ENCODE measurements at places on chromosomes 16 and 17. TPM values are rescaled to one million over a fixed set of nuclear protein-coding genes. Genes with fewer than 3 reads are reported as not detected.

GRCh38 chr17:40105861-40106759 is 5.7 kb upstream of the NR1D1 start:
- no peak for DNase-seq

GRCh38 chr17:44362949-44363612 is 572 bp downstream of the FAM171A2 start:
- DNase-seq, result no peak

DNA sequence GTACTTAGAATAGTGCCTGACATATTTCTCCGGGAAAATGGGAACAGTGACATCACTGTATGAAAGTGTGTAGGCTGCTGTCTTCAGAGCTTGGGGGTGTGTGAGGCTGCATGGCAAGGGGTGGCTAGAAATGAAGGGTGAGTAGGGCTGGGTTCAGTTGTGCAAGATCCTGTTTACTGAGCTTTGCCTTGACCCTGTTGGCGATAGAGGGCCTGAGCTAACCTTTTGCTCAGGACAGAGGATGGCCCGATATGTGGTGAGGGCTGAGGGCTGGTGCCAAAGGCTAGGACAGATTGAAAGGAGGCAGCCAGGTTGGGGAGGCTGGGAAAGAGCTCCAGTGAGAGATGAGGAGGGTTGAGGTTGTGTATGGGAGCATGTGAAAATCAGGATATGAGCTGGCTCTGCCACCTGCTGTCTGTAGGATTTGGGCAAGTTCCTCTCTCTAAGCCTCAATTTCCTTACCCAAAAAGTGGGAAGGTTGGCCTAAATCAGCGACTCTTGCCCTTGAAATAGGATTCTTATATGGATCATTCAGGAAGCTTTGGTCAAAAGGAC is 6.0 kb upstream of the CCL1 start:
- peak; percentile 14 for DNase-seq

DNA sequence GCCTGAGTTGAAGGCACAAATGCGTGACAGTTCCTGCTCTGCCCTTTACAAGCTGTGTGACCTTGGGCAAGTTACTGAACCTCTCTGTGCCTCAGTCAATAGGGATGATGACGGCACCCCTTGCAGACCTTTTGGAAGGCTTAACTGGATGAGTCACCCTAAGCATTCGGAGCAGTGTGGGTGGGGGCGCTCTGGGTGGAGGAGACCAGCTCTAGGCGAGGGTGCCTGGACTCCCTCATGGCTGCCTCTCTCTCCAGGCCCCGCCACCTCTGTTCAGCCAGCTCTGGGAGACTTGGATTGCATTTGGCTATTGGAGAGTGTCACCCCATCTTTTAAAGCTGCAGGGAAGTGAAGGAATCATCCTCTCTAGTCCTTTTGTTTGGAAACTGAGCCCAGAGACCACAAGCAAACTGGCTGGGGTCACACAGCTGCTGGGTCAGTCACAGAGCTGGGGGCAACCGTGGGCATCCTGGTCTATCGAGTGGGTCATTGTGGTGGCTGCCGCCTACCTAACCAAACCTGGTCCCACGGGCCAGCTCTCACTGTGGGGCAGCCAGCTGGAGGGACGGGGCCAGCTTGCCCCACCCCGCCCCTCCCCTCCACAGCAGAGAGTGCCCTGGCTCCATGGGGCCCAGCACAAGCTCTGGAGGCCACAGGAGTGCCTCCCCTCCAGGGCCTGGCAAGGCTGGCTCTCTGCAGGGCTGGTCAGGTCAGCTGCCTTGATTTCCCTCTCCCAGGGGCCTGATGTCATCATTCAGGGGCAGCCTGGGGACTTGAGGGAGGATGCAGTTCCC is 20.2 kb upstream of the GSE1 start:
- no peak for DNase-seq

GRCh38 chr17:45149037-45149668 is 878 bp downstream of the HEXIM1 start:
- DNase-seq, result peak; percentile 96

DNA sequence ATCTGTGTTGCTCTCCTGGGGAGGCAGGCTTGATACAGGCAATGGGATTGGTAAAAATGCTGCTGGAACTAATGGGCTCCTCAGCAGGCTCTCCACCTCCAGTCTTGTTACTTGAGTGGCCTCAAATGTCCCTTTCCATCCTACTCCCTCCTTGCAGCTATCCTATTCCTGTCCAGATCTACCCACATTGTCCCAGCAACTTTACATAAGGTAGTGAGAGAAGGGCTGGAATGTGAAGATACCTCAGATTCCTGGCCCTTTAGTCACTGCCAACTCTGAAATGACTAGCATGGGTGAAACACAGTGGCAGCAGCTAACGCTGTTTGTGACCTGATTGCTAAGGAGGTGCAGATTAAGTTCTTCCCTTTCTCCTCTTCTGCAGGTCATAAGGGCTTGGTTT is 210.1 kb upstream of the HS3ST4 start:
- DNase-seq, result no peak

DNA sequence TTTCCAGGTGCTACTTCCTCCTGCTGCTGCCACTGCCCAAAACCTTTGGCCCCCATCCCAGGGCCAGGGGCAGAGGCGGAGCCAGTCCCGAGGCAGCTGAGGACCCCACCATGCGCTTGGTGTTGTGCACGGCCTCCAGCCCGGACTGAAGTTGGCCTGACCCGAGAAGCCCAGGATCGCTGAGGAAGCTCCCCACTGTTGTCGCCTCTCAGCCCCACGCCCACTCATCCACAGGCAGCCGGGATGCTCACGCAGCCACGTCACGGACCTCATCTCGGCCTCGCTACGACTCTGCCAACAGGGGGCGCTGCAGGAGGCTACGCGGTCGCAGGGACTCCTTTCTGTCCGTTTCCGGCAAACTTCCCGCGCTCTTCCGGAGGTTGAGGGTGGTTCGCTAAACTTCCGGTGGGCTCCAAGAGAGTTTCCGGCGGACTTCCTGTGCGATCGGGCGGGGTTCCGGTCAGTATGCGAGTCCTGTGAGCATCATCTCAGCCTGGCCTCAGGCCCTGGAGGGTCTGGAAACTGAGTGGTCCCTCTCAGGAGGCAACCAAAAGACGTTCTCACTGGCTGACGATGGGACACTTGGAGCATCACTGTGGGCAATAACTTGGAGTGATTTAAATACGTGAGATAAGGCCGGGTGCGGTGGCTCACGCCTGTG is 12.4 kb downstream of the ZG16B start:
- DNase-seq, result peak; percentile 90

- DNase-seq, result peak; percentile 92
These were observed at the start of gene NT5M for GRCh38 chr17:17303010-17303846. Gene NT5M, plus strand, starts transcription at chr17:17303373. Its CDS starts 178 bp downstream, at chr17:17303551.

- no peak for DNase-seq
These were observed 2.6 kb downstream of the ZC3H7A start for GRCh38 chr16:11794447-11794846.

- no peak for DNase-seq
These were observed 7.6 kb downstream of the RNF166 start for GRCh38 chr16:88698646-88699045.

DNA sequence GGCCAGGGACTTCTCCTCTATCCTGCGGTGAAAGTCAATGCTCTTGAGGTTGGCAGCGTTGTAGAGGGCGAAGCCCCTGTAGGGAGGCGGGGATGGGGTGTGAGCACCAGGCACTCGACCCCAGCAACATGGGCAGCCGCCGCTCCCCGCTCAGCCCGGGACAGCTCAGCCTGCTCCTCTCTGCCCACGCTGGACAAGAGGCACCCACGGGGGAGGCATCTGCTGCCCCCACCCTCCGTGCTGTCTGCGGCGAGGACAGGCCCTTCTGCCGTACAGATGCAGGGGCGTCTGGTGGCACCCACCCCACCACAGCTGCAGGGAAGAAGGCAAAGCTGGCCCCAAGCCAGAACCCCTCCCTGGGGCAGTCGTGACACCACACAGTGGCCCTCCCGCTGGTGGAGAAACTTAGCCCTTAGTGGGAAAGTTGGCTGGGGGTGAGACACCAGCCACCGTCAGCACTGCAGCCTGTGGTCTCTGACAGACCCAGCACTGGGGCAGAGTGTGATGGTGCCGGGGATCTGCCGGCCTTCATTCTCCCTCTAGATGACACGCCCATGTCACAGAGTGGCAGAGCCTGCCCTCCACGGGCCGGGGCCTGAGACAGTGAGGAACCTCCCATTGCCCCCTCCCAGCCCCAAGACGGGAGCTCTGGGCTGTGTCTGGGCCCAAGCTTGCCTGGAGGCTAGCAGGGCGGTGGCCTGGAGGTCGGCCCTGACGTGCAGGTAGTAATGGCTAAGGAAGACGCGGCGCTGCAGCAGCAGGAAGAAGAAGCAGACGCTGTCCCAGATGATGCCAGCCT is 19.5 kb downstream of the CTU2 start:
- no peak for DNase-seq

GRCh38 chr16:59514651-59515050 is 780.5 kb upstream of the GOT2 start:
- DNase-seq, result no peak

DNA sequence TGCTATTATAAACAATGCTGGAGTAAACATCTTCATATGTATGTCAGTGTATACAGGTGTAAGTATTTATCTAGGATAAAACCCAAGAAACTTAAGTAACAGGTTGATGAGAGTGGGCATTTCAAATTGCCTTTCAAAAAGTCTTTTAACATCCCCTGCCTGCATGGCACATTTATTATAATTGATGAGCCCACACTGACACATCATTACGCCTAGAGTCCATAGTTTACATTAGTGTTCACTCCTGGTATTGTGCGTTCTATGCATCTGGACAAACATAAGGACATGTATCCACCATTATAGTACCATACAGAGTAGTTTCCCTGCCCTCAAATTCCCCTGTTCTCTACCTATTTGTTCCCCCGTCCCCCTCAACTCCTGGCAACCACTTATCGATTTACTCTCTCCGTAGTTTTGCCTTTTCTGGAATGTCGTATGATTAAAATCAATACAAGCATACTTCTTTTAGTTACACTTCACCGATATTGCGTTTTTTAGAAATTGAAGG is 53.7 kb downstream of the NACA2 start:
- no peak for DNase-seq

GRCh38 chr16:80518436-80518835 is 22.4 kb upstream of the DYNLRB2 start:
- DNase-seq, result no peak

DNA sequence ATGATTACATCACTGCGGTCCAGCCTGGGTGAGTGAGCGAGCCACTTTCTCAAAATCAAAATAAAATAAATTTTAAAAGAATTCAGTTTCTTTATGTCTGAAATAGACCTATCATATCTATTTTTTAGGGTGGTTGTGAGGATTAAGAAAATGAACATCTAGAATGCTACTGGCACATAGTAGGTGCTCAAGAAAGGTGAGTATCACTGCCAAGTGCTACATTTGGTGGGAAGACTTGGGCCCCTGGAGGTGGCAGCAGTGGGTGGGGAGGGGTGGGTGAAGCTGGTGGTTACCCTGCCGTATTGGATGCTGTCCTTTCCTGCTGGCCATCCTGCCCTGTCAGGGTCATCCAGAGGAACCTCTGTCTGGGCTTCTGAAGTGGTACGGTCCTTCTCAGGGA is 50.3 kb downstream of the ABCC6 start:
- no peak for DNase-seq

DNA sequence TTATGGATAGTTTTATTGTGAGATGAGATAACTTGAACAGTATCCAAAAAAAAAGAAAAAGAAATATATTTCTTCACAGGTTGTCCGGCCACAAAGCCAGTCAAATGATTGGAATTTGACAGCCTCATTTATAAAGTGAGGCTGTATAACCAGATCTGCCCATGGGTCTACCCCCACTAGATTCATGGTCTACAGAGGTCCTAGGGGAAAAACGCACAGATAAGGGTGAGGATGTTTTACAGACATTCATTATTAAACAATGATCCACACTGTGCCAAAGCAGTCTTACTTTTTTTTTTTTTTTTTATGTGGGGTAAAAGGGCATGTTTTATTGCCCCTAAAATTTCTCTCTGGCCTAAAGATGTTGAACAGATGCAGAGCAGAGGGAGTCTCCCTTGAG is 1503.0 kb upstream of the CDH8 start:
- DNase-seq, result no peak

- no peak for DNase-seq
These were observed 1.3 kb downstream of the SERPINF1 start for GRCh38 chr17:1762901-1763898.

DNA sequence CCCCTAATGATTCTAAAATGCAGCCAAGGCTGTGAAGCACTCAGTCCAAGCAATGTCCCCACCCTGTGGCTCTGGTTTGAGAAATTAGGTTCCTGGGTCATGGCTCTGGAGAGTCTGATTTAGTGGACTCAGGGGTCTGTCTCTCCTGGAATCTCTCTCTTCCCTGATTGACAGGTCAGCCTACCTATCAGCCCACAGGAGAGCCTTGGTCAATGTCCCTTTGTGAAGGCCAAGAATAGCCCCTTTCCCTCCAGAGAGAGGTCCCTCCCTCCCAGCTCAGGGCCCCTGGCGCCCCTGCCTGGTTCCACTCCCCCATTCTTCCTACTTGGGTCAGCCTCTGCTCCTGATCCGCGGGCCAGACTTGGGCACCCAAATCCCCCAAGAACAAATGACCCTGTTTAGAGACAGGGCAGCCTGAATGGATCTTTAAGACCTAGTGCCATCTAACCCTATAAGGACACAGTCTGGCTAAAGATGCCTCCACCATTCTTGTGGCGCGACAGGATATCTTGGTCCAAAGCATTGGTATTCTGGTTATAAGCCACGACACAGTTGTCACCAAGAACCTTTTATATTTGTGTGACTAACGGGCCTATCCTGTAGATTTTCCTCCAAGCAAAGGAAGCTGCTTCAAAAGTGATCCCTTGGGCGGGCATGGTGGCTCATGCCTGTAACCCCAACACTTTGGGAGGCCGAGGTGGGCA is 38.3 kb upstream of the PRSS54 start:
- no peak for DNase-seq

- peak; percentile 96 for DNase-seq
These were observed 164.5 kb upstream of the CHMP6 start for GRCh38 chr17:80826955-80827645.

- DNase-seq, result no peak
These were observed 67.6 kb upstream of the RBBP6 start for GRCh38 chr16:24471561-24472350.

GRCh38 chr16:49623501-49624266 is 232.2 kb downstream of the ZNF423 start:
- no peak for DNase-seq

GRCh38 chr16:68434624-68435210 is 13.6 kb downstream of the SMPD3 start:
- no peak for DNase-seq

Gene CDRT15
- not detected for total RNA-seq

Gene ORAI3
- total RNA-seq, result 11.0 TPM

Gene SLC52A1
- total RNA-seq, result 0.14 TPM

Gene CRISPLD2
- total RNA-seq, result 259 TPM

Gene RBFOX1
- not detected for total RNA-seq
